Bronchial epithelial cell (primary cell): ENCODE measurements at places on chromosomes 5 and 9.

- peak; percentile 88 for DNase-seq
These were observed 49.2 kb upstream of the TNC start for GRCh38 chr9:115167175-115167574.

DNA sequence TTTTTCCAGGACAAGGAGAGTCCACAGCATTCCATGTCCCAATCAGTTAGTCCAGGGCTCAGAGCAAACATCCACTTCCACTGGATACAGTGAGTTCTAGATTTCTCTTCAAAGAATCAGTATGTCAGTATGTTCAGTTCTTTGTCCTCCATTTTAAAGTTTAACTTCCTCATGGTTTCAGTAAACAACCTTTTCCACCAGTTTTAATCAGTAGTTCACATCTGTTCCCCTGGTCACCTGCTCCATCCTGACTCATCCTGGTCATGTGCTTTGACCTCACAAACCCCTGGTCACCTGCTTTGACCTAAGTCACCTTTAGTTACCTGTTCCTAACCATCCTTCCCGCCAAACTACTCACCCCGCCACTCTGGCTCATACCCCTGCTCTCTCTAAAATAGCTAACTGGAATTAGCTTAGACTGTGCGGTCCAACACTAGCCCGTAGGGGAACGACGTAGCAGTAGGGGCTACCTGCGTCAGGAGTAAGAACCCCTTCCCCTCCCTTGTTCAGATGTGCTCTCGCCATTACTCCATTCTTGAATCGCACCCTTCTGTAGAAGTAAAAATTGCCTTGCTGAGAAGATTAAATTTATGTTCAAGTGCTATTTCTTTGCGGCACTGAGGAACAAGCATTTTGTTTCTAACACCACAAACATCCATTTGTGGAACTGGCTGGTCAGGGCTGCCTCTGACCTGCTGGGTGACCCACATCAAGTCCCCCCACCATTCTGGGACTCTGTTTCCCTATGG lies 5.5 kb downstream of the ENG start:
- DNase-seq: no peak

GRCh38 chr9:649128-650074 lies 192.1 kb upstream of the DMRT1 start:
- peak; percentile 82 for DNase-seq

- no peak for DNase-seq
These were observed 164.9 kb upstream of the RAI14 start for GRCh38 chr5:34491251-34491620.

GRCh38 chr9:116806075-116806474 lies 119.0 kb downstream of the TRIM32 start:
- DNase-seq: peak; percentile 33
